Activated T-cell treated with anti-CD3 and anti-CD28 coated beads, Interleukin-2, amount 50 U/mL, for 48 hours (primary cell): ENCODE measurements at places on chromosomes 4 and X.

- no peak for DNase-seq
Measured at GRCh38 chrX:3713937-3714434, 537 bp upstream of the PRKX start.

DNA sequence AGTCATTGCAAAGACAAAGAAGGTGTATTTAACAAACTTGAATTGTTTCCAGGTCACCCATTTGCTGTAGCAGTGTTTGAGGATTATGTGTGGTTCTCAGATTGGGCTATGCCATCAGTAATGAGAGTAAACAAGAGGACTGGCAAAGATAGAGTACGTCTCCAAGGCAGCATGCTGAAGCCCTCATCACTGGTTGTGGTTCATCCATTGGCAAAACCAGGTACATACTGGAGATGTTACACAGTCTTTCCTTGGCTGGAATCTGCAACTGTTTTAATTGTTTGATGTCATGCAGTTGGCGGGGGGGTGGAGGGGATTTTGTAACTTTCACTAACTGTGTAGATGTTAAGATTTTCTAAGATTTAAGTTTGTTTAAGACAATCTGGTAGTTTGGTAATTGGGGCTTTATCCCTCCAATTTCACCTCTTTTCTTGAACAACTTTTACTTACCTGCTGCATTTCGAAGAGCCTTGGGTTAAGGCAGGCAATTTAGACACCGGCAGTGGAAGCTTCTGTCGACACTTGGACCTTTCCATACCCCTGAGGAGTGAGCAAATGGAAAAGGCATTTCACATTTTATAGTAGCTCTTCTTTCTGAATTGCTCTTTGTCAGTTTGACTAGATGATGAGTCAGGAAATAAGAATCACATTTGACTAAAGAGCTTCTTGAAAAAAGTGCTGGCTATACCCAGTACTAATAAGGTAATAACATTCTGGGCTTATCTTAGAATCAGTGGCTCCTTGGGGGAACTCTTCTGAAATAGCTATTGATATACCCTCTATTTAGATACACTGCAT, 67.4 kb downstream of the EGF start:
- no peak for DNase-seq

- no peak for DNase-seq
Measured at GRCh38 chrX:67289055-67289499, 254.7 kb upstream of the AR start.

DNA sequence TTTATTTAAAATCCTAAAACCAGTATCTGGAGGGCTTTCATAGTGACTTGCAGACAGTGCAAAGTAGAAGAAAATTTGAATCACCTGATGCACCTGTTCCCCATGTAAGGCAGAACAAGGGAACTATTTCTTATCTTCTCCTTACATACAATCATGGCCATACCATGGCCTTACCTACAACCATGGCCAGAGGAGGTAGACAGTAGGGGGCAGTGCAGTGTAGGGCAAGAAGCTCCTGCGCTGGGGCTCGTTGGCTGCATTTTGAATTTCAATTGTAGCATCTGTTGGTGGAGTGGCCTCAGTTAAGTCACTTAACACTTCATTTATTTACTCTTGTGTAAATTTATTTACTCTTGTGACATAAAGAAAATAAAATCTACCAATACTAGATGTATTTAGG, 33.0 kb downstream of the GALNTL6 start:
- peak; percentile 18 for DNase-seq

- DNase-seq, result no peak
Measured at GRCh38 chr4:10803713-10804343, 119.3 kb upstream of the CLNK start.
